Dorsolateral prefrontal cortex (tissue), 122 donors: ENCODE measurements at places on chromosomes 12 and 14.

- DNase-seq: no peak
These were observed 1.9 kb downstream of the FOXN3 start for GRCh38 chr14:89415159-89415558.

DNA sequence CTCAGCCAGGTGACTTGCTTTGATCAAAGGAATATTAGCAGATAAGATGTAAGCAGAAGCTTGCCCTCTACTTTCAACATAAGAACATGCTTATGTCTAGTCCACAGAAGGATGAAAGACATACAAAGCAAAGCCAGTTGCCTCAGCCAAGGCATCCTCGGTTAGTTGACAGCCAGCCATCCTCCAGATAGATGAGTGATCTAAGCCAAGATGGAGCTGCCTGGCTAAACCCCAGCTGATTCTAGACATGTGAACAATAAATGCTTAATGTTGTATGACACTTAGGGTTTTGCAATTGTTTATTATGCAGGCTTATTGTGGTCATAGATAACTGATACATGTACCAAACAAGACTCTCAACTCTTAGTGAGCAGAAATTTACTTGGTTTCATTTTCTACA, 157.6 kb upstream of the TMTC2 start:
- no peak for DNase-seq

DNA sequence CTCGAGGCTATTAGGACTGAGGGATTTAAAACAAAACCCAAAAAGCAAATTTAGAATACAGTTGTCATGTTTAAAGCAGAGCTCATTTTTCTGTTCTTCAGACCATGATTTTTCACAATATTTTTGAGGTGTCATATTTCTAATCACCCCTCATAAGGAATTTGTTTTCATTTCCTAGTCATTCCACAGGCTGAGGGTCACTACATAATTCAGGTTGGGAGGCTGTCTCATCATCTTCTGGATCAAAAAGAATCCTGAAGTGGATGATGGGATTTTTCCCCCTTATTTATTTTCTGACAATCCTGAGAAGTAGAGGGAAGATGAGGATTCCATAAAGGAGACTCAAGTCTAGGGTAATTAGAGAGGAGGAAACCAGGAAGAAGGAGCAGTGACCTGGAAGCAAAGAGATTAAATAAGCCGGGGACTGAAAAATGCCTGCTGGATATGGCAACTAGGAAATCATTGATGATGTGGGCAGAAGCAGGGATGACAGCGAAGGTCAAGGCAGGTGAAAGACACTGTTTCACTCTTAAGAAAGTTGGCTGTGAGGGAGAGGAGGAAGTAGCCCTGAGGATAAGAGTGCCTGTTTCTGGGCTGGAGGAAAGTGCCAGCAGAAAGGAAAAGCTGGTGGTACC, 9.0 kb upstream of the PCNX1 start:
- no peak for DNase-seq

GRCh38 chr12:55244309-55244708, at the start of gene OR6C74:
OR6C74 (plus strand) TSS chr12:55244609; CDS start chr12:55247288, 2,679 bp downstream.
- DNase-seq: no peak

- peak; percentile 37 for DNase-seq
These were observed 43.3 kb downstream of the EFCAB11 start for GRCh38 chr14:89911010-89911919.

DNA sequence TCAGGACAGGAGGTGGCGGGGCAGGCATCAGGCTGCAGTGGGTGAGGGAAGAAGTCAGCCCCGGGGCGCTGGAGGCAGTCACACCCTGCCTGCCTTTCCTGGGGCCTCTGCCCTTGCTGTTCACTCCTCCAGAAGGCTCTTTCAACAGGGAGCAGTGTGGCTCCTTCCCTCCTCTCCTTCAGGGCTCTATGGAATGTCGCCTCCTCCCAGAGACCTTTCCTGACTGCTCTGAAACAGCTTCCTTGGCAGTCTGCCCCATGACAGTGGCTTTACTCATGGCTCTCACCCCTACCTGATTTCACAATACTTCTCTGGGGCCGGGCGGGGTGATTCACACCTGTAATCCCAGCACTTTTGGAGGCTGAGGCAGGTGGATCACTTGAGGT, 7.1 kb downstream of the RHOF start:
- no peak for DNase-seq

- DNase-seq: no peak
These were observed 57.4 kb downstream of the TMTC1 start for GRCh38 chr12:29726321-29726692.

GRCh38 chr14:54349713-54350112, 47.1 kb upstream of the CDKN3 start:
- DNase-seq: no peak

DNA sequence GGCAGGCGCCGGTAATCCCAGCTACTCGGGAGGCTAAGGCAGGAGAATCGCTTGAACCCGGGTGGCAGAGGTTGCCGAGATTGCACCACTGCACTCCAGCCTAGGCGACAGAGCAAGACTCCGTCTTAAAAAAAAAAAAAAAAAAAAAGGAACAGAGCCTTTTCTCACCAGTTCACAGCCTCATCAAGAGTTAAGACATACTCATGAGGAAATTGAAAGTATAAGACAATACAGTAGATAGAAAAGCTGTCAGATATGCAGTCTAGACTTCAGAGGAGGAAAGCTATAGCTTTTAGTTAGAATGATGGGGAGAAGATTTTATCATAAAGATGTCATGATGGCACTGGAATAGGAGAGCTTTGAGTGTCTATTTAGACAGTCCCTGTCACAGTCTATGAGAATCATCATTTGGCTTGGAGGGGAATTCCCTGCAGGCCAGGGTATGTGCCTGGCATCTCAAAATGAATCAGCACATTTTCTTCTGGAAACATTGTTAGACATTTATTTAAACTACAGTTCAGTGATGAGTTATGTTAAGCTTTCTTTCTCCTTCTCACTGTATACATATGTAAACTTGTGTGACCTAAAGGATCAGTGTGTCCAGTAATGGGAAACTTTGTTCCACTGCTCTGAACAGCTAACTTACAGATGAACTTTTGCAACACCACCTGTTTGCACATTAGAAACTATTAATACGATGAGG, 2.9 kb upstream of the RAB35 start:
- DNase-seq: no peak

DNA sequence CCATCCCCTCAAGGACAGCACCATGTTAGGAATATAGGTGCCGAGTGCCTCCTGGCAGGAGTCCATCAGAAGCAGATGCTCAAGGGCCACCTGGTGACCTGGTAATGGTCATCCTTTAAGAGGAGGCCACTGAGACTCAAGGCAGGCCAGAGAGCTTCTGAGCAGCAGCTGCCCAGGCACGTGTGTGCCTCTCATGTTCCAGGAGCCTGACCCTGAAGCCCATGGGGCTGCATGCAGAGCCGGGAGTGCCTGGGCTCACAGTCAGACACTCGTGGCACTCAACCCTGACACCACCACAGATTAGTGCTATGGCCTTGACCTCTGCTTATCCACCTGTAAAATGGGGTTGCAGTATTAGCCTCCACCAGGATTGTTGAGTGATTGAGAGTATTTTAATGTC, 45.6 kb downstream of the C14orf132 start:
- no peak for DNase-seq

- no peak for DNase-seq
These were observed 214.7 kb downstream of the PHLDA1 start for GRCh38 chr12:75816897-75817296.

- no peak for DNase-seq
These were observed 219.1 kb upstream of the C14orf180 start for GRCh38 chr14:104360501-104360900.

- DNase-seq: no peak
These were observed 75.4 kb upstream of the ARID2 start for GRCh38 chr12:45654002-45654665.

- no peak for DNase-seq
These were observed 50.3 kb downstream of the AKAP6 start for GRCh38 chr14:32379447-32379846.

- DNase-seq: no peak
These were observed 410.7 kb upstream of the RGS6 start for GRCh38 chr14:71521238-71522135.

GRCh38 chr12:75177997-75178396, 31.6 kb downstream of the KCNC2 start:
- DNase-seq: no peak

DNA sequence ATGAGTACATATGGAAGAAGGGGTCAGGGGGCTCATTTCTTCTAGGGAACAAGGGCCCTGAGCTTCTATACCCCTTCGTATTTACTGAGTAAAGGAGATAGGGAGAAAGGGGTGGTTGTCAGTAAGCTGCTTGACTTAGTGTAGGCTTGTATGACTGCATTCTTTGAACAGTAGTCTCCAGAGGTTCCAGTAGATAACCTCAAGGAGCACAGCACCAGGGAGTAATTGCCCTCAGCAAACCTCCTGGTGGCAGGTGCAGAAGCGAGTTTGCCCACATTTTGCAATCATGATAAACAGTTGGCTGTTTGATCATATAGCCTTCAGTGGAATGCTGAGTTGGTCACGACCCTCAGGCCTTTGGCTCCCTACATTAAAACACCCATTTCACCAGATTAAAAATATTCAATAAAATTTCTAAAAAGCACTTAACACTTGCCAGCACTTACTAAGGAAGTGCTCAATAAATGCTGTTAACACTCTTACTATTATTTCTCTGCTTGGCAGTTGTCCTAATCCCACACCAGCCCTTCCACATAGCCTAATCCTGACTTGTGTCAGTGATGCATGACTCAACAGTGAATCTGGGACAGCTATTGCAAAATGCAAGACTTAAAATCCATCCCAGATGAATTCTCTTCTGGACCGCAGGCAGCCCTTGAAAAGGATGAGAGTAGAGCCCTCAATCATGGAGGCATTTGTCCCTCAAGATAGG, 3.7 kb upstream of the DHRS4L2 start:
- DNase-seq: no peak

DNA sequence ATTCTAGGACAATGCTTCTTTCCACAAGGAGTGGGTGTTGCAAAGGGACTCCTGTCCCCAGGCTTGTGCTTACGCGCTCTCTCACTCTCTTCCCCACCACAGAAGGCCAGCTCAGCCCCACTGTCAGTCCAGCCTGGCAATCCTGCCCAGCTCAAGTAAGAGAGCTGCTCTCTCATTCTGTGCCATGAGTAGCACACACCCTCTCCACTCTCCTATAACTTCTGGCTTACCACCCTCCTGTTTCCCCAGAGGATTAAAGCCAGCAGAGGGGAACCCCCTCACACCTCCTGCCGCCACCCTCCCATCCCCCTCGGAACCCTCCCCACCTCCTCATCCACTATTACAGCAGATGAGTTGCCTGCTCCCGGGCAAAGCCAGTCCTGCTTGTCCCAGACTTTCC, 17.1 kb downstream of the NCKAP5L start:
- DNase-seq: no peak

- DNase-seq: peak; percentile 80
These were observed 3.2 kb downstream of the TEX52 start for GRCh38 chr12:2853626-2854025.

DNA sequence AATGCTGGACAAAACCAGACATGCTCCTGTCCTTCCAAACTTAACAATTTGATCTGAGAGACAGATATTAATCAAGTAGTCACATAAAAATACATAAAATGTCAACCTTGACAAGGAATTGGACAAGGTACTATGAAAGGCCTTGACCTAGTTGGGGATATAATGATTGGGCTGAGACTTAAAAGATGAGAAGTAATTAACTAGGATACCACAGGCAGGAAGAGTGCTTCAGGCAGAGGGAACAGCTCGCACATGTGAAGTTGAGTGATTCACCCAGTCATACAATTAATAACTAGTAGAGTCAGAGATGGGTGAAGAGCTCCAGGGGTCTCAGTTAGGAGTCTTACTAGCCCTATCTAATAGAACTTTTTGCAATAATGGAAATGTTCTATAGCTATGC, 259.5 kb downstream of the MSRB3 start:
- DNase-seq: no peak

DNA sequence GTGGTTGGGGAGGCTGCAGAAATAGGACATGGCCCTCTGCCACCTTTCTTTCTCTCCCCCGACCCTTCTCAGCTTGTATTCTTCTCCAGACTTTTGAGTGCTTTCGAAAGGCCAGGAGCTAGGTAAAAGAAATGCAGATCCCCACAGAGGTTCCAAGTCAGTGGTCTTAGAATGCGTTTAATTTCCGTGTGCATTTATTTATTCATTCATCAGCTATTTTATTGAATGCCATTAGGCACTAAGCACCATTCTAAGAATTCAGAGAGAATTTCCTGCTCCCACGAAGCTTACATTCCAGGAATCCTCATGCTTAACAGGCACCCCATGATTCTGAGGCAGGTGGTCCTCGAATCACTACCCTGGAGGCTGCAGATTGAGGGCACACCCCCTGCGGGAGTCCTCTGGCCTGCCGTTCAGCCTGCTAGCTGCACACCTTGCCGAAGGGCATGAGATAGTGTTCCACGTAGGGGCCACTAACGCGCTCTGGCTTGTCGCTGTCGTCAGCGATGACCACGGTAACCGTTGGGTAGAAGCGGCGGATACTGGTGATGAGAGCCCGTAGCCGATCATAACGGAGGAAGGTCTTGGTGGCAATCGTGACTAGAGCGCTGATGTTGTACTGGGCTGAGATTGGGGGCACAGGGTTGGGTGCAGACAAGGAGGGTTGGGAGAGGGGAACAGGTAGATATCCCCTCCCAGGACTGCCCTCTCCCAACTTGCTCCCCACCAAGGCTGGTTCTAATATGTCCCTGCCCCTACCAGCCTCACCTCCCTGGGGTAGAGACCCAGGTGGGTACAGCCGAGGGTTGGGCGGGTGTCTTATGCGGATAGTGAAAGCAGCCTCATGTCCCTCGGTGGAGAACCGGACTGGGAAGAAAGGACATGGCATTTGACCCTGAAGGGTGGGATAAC, 4.5 kb downstream of the B4GALNT1 start:
- DNase-seq: no peak

GRCh38 chr12:100326208-100326607, 30.7 kb upstream of the SLC17A8 start:
- DNase-seq: no peak

DNA sequence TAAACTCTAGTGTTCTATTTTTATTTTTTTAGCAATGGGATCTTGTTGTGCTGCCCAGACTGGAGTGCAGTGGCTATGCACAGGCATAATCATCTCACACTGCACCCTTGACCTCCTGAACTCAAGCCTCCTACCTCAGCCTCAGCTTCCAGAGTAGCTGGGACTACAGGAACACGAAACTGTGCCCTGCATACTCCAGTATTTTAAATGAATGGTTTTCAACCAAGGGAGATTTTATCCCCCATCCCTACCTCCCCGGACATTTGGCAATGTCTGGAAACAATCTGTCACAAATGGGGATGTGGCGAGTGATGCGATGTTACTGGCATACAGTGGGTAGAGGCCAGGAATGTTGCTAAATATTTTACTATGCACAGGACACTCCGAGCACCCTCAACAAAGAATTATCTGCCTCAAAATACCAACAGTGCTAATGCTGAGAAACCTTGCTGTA, 2.1 kb downstream of the CBX5 start:
- no peak for DNase-seq

DNA sequence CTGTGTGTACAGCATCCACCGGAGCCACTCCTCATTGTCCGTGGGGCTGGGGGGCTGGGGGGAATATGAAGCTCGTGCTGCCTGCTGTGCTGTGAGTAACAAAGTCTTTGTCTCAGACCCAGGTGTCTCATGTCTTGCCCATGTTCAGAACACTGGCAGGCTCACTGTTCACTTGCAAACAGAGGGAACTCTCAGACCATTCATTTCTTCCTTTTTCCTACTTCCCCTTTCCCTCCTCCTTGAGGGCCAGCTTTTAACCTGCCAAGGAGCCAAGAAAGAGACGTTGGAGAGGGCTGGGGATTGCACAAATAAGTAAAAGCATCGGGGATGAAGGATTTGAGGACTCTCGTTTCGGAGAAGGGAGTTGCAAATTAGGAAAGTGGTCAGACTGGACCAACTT, 21.6 kb downstream of the GPR132 start:
- no peak for DNase-seq

- DNase-seq: no peak
These were observed 258.2 kb downstream of the VRK1 start for GRCh38 chr14:97055355-97055754.

GRCh38 chr14:61607570-61608244, 87.6 kb upstream of the HIF1A start:
- DNase-seq: no peak
